ENCODE measurements at places on chromosomes 4 and X.
A peak's percentile ranks its signal among the peaks of the same experiment; 100 is the strongest.

DNA sequence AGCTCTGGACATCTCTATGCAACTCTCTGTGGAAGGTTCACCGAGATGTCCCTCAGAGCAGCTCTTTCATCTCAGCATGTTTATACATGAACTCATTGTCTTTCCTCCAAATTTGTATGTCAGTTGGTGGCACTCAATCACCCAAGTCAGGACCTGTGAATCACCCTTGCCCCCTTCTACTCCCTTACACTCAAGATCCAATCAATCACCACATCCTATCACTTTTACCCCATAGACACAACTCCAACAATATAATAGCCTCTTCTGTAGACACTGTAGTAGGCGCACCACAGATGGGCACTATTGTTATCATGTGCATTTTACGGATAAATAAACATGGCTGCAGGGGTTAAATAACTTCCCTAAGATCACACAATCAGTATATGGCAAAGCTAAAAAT lies 41.3 kb upstream of the IRF2 start:
- no peak for DNase-seq

DNA sequence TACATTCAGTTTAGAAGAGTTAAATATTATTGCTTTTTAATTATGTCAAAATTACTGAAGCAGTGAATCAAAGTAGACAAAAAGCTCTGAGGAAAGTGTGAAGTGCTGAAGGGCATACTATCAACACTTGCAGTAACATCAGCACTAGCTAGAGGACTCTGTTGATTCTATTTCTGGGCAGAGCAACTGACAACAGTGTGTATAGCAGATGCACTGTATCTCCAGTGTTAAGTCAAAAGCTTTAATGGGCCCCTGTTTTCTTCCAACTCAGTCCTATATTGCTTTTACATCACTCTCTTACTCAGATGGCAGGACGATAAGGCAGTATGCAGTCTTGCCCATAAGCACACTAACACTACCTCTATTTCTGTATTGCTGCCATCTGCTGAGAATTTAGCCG lies 435.2 kb upstream of the AMOT start:
- DNase-seq, result peak; percentile 3

GRCh38 chr4:105181259-105181658 lies 34.6 kb downstream of the TET2 start:
- DNase-seq, result no peak

- DNase-seq, result peak; percentile 63
Measured at GRCh38 chr4:103002551-103002950, 17.0 kb downstream of the SLC9B1 start.

DNA sequence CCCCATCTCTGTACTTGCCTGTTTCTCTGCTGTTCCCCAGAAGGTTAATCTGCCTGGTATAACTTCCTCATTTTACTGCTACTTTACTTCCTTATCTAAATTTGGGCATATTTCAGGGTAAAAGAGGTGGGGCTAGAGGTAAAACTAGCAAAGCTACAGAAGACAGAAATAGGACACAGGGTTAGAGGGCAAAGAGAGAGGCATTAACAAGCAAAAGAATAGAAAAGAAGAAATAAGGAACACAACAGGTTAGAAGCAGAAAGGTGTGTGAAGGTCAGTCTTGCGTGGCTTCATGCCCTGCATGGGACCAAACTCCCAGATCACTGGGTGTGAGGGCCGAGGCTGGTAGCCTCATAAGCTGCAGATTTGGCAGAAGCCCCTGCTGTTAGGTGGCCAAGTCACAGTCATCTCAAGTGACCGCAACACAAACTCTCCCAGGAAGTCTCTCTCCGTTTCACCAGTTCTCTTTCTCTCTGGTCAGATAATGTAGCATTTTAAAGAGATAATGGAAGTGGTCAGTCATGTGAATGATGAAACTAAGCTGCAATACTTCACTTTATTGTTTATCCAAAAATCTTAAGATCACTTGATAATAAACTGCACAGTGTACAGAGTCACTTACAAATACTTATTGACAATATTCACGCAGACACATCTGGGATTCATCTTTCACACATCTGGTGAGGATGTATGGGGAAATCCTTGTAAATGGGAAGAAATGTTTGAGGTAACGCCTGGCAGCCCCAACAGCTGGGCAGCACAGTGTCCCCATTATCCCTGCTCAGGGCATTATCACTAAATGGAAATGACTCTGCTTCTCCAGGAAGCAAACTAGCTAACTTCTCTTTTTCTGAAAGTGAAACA lies 16.4 kb downstream of the TMEM154 start:
- DNase-seq, result no peak

All from GM23248 (cell line).